GM06990 (cell line): ENCODE measurements at places on chromosomes 16 and 17.

DNA sequence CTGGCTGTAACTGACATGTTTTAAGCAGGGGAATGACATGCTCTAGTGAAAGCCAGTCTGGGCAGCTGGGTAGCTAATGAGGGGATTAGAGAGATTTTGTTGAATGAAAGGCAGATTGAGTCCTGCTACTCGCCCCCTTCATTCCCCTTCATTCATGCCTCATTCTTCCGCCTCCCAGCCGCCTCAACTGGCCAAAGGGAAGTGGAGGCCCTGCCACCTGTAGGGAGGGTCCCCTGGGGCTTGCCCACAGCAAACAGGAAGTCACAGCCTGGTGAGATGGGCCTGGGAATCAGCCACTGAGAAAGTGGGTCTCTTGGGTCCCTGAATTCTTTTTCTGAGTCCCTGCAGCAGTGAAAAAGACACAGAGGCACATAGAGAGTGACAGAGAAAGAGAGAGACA lies 1.1 kb upstream of the CD19 start:
- peak; percentile 49 for DNase-seq

- DNase-seq = no peak
These were observed 5.1 kb downstream of the KRT31 start for GRCh38 chr17:41392278-41392677.

GRCh38 chr17:28615260-28615940 lies 1.4 kb upstream of the RSKR start:
- DNase-seq = no peak

GRCh38 chr16:12395268-12395667 lies 408.4 kb downstream of the CPPED1 start:
- DNase-seq = no peak

DNA sequence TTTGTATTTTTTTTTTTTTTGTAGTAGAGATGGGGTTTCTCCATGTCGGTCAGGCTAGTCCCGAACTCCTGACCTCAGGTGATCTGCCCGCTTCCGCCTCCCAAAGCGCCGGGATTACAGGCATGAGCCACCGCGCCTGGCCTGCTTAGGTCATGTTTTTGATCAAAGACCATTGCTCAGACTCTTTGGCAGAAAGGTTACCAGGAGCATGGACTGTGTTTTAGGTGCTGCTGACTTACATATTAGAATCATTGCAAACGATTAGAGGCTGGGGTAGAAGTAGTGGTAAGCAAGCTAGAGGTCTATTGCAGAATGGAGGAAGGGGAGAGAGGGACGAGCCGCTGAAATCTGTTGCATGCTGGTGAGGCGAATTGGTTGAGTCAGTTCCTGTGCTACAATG lies 79.8 kb downstream of the TANGO6 start:
- no peak for DNase-seq

DNA sequence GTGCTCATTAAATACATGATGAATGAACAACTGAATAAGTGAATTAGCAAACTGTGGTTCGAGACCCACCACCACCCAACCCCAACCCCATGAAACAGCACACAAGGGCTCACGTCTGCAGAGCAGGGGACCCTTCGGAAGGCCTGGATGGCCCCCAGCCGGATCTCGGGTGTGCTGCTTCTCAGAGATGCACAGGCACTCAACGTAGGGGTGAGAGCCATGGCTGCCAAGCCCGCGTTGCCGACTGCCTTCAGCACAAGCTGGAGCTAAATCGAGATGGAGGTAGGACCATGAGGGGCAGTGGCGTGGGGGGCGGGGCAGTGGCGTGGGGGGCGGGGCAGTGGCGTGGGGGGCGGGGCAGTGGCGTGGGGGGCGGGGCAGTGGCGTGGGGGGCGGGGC lies 93.2 kb downstream of the LITAF start:
- DNase-seq = no peak

DNA sequence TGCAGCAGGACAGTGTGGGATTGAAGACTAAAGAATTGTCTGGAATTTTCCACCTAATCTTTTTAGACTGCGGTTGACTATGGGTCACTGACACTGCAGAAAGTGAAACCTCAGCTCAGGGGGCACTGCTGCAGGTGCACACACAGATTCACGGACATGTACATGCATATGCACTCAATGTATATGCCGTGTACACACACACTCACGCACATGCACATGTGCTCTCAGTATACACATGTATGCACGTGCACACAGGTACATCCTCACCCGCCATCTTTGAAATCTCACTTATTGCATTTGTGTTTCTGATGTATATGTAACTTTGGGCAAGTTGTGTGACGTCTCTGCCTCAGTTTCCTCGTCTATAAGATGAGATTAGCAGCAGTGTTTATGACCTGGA lies 27.3 kb downstream of the CMIP start:
- DNase-seq = no peak

DNA sequence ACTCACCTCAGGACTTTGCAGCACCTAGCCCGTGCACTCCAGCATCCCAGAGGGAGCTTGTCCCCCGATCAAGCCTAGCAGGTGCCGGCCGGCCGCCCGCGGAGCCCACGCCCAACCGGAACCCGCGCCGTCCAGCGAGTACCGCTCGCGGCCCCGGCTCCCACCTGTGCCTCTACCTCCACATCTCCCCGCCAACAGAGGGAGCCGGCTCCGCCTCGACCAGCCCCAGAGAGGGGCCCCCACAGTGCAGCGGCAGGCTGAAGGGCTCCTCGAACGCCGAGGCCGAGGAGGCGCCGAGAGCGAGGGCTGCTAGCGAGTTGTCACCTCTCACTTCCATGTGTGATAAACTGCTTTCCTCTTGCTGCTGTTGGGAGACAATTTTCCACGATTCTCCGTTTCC lies 41.1 kb upstream of the DHRS7B start:
- peak; percentile 33 for DNase-seq

GRCh38 chr16:88316941-88317612 lies 65.7 kb upstream of the ZNF469 start:
- DNase-seq = no peak

DNA sequence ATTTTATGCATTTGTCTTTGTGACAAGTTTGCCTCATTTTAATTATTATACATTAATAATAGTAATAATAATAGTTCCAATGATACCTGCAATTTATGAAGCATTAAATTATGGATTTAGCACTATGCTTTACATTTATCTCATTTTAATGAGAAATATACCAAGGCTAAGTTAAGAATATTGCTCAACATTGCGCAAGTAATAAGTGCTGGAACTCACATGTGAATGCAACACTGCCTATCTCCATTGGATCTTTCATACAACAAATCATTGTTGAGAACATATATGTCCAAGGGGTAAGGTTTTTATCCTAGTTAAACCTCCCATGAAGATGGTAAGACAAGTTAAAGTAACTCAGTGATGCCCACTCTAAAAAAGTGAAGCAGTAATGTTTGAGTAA lies 703.7 kb upstream of the SOX9 start:
- DNase-seq = no peak

DNA sequence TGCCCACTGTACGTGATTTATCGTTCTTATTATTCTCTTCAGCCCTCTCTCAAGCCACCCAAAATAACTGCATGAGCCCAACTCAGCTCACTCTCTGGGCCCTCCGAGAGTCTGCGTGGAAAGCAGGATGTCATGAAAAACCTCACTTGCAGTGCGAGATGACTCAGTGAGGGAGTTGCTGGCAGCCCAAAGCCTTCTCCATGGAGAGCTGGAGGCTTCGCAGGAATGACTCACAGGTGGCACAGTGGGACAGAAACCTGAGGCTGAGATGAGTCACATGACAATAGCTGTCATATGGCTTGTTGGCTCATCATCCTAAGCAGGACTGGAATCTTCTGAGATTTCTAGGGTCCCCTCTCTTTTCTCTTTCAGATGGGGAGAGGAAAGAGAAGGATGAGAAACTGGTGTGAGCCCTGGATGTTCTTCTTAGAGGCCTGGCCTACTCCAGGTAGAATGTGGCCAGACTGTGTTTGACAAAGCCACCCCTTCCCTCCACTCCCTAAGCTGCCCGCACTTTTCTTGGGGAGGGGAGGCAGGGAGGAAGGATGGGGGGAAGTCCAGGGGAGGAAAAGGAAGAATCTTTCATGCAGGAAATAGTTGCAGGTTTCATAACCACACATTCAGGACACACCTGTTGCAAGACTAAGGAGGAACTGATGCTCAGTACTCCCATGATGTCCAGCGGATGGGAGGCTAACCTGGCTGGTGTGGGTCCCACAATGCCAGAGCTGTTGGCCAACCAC lies 160.6 kb upstream of the RPL38 start:
- DNase-seq = no peak

DNA sequence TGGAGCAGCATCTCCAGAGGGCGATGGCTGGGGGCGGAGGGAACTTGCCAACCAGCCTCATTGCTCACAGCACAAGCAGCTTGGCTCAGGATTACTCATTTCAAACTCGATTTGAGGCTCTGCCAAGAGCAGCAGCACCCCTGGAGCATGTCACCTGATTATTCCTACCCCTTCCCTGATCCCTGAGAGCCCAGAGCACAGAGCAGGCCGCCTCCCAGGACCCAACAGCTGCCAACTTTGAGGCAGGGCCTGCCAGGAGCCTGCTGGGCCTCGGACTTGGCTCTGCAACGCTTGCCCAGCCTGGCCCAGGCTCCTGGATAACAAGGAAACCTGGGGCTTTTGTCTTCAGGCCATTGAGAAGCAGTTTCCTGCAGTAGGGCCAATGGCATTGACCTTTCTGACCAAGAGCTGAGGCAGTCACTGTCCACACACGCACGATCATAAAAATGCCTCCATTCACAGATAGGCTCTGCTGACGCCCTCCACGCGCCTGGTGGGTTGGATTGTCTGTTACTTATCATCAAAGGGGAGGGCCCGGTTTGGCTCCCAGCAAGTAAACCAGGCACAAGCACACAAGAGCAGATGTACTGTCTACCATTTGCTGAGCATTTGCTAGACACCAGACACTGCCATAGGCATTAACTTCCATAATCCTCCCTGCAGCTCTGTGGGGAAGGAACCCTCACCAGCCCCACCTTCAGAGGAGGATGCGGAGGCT lies 406.6 kb upstream of the EEF2KMT start:
- DNase-seq = no peak

DNA sequence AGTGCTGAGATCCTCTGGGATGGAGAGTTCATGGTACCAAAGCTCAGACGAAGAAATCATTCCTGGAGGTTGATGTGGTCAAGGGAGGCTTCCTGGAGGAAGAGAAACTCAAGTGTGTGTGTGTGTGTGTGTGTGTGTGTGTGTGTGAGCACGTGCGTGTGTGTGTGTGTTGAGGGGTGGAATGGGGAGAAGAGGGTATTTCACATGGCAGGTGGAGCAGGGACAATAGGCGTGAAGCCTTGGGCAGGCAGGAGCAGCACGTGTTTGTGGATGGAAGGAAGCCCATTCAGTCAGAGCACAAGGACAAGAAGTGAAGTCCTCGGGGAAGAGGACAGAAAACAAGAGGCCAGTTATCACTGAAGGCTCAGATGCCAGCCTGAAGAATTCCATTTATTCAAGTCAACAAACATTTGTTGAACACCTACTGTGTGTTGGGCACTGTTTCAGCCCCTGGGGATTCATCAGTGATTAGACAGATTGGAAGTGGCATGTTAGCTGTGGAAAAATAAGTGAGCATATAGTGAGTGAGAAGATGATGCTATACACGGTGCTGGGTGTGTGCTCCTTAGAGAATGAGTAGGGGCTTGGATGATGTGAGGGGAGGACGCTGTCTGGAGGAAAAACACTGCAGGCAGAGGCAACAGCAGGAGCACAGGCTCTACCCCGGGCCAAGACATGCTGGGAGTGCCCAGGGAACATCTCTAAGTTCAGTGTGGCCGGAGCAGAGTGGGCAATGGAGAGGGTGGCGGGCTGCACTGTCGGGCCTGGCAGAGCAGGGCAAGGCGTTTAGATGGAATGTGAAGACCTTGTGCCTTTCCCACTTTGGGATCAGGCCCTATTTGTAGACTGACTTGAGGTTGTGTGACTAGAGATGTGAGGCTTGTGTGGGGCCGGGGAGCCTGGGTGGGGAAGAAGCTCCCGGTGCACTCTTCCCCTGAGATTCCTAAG lies 267.1 kb downstream of the CBLN1 start:
- no peak for DNase-seq

DNA sequence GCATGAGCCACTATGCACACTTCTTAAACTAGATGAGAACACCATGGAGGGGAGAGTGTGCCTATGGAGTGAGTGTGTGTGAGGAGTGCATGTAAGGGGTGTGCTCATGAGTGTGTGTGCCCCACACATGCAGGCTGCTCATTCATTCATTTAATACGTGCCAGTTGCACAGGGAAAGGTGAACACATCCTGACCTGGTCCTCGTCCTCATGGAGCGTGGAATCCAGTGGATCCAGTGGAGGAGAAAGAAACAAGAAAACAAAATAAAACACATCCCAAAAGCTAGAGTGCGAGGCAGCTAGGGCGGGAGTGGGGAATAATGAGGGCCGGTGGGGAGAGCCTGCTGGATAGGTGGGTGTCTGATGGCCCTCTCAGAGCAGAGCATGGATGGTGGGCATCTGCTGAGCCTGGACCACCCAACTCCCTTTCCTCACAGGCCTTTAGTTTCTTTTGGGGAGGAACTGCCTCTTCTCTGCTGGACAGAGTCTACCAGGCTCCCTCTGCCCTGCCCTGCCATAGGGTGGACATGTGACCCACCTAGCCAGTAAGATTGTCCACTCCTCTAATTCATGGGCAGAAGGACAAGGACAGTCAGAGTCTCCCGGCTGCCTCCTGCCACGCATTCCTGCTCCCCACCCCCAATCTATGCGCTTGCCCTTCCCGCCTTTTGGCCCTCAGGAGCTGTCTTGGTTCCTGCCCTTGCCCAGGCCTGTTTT lies 204.3 kb downstream of the RAB11FIP4 start:
- no peak for DNase-seq
